ENCODE measurements at places on chromosomes 6 and 20. TPM values are rescaled to one million over a fixed set of nuclear protein-coding genes. Genes with fewer than 3 reads are reported as not detected.
A peak's percentile ranks its signal among the peaks of the same experiment; 100 is the strongest.

DNA sequence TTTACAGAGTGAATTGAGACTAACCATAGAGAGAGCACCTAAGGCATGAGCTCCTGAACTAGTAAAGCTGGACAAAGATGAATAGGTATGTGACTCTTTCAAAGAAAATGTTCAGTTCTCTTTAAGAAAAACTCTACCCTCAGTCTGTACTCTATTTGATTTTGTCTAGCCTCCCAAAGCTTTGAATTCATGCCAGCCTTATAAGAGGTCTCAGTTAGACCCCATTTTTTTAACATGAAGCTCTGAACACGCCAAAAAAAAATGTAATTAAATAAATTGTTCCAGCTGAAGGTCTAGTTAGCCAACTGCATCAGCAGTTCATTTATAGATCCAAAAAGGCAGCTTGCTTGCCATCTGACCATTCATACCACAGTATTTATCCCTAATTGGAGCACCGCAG, 71.6 kb downstream of the COL9A1 start:
- DNase-seq: no peak

- no peak for DNase-seq
These were observed 55.9 kb upstream of the ID4 start for GRCh38 chr6:19781269-19781668.

DNA sequence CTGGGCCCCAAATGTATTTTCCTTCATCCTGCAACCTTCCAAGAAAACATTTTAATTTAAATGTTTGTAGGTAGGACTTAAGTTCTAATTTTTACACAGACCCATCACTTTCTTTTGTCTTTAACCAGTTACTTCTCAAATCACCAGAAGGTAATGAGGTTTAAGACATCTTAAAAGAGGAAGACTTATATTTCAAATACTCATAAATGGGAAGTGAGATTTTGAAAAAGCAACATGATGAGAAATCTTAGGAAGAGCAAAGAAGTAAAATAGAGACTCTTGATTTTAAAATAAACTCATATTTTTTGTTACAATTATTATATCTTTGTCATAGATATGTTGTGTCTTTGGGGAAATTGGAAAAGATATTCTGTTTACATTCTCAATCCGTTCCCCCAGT, 82.3 kb downstream of the SYNE1 start:
- DNase-seq: no peak

- no peak for DNase-seq
These were observed 12.0 kb downstream of the ZFP64 start for GRCh38 chr20:52179331-52180179.

DNA sequence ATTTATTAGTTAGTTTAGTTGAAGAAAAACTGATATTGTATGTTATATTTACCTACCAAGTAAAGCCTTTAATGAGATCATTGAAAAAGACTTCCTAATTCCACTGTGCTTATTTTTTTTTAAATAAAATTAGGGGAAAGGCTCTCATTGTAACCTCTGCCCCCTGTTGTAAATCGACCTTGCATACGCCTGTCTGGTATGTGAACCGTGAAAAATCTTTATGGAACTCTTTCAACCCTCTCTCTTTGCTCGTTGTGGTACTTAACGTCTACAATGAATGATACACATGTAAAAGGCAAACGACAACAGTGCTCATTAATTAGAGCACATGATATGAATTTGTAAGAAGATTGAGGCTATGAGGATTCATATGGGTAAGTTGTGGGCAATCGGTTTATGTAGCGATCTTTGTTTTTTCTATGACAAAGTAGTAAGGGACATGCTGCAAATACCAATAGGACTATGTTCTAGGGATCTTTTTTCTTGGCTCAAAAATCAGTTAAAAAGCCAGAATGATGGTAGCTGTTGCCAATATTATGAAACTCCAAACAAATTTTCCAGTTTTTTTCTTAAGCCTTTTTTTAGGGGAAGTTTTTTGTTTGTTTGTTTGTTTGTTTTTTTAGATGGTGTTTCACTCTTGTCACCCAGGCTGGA, 119.0 kb upstream of the MCHR2 start:
- DNase-seq: no peak

- DNase-seq: no peak
These were observed 83.1 kb downstream of the IYD start for GRCh38 chr6:150451807-150452427.

GRCh38 chr6:42967228-42967627, 6.7 kb downstream of the GNMT start:
- no peak for DNase-seq

DNA sequence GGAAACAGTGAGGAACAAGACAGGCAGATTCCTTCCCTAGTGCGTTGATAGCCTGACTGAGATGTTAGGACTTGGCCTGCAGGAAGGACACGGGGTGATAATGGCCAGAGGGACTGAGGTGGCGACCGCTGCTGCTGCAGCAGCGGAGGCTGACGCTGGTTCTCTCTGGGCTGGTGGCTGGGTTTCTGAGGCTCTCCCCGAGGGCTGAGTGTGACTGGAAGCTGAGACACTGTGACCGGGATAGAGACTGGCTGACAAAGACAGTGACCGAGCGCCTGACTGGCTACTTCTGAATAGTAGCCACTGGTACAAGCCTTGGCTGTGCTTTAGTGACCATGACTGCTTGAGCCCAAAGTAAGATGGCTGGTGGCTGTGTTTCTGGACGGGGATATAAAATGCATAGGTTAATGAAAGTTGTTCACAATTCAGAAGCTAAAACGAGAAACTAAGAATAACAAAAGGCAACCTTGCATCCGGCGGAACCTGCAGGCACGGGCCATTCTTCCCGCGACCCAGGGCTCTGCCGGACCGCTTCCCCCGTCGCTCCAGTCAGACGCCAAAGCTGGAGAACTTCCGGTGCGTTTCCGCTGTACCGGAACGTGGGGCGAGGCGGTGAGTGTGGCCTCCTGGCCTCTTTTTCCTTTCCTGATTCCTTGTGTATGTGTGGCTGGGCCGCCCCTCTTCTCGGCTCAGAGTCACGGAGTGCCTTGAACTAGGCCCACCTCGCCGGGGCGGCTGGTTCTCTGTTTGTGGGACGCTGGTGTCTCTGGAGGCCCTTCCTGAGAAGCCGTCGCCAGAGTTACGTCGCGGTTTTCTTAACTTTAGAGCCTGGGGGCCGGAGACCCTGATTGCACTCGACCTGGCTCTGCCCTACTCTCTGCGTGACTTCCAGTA, at the start of gene AAR2:
Gene AAR2 (plus strand): TSS at position 587 of the 894 bp plus-strand sequence. CDS start 3,391 bp downstream, outside the sequence.
- peak; percentile 73 for DNase-seq

GRCh38 chr6:142698751-142699150, 246.2 kb downstream of the HIVEP2 start:
- DNase-seq: no peak

GRCh38 chr6:1832844-1833787, 223.4 kb downstream of the FOXC1 start:
- no peak for DNase-seq

- peak; percentile 56 for DNase-seq
These were observed 84.9 kb downstream of the FBXO5 start for GRCh38 chr6:152897807-152898399.

- DNase-seq: no peak
These were observed 55.9 kb downstream of the COL11A2 start for GRCh38 chr6:33136310-33136900.

DNA sequence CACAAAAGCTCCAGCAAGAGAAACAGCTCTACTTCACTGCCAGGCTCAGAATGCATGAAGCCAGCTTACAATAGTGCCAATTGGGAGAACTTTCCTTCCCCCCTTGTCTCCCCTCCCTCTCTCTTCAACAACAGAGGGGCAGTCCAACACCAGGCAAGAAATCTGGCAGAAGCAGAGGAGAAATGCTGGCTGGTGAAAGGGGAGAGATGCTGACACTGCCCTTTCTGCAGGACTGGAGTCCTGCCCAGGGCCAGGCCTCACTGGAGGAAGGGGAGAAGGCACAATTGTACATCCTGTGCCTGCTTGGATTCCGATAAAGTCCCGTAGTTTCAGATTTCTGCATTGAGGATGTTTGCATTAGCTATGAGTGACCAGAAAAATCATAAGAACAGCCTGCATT, 148.6 kb downstream of the LRRC1 start:
- no peak for DNase-seq

DNA sequence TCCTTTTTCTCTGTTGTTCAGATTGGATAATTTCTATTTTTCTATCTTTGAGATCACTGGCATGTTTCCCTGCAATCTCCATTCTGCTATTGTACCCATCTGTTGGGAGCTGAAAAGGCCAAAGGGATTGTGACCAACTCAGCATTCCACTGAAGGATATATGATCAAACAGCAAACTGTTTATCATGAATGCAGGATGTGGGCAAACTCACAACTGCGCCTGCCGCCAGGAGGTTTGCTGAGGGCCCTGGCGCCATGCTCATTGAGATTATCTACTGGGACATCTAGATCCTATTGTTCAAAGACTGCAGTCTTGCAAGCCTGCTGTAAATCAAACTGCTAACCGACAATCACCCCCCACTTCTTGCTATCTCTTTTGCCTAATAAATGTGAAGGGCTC, 3.8 kb upstream of the FKBP1A start:
- DNase-seq: no peak

DNA sequence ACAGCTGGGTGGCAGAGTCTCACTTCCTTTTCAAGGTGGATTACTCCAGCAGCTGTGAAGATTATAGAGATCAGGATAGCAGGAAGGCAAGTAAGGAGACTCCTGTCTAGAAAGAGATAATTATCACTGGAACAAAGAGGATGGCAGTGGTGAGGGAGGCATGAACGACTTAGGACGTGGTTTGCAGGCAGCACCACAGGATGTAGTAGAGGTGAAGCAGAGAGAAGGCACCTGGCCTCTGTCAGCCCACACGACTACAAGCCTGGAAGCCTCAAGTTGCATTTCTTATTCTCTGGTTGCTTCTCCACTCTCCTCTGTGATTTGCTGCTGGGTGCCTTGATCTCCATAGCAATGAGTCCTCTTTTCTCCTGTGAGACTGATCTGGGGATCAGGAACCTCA, 62.7 kb downstream of the TSHZ2 start:
- no peak for DNase-seq

- DNase-seq: no peak
These were observed 560.5 kb downstream of the BCKDHB start for GRCh38 chr6:80667006-80667405.

DNA sequence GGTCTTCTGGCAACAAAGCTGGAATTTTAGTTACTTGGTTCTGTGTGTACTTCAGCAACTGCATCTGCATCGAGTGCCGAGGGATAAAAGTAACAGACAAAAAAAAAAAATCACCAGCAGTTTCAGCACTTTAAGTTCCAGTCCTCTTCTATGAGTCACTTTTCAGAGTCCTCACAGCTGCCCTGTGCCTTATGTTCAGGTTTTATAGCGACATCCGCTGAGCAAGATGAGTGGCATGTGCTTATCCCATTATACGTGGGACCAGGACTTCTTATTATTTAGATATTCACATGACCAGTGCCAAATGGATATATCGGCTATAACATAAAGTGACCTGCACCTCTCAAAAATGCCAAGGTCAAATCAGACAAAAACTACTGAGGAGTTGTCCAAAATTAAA, 242.9 kb downstream of the FOXA2 start:
- peak; percentile 89 for DNase-seq

DNA sequence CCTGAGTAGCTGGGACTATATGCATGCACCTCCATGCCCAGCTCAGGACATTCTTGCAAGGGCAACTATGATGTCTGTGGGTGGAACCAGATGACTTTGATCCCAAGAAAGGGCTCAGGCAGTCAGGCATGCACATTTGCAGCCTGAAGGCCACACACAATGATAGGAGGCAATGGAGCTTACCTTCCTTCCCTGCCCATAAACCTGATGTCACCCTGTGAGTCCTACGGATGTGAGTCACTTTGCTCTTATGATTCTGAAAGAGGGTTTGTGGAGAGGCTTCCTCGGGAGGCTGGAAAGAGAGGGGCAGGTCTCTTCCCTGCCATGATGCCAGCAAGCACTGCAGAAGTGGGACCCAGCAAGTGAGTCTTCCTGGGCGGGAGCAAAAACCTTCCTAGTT, 202.4 kb downstream of the LY86 start:
- DNase-seq: no peak

DNA sequence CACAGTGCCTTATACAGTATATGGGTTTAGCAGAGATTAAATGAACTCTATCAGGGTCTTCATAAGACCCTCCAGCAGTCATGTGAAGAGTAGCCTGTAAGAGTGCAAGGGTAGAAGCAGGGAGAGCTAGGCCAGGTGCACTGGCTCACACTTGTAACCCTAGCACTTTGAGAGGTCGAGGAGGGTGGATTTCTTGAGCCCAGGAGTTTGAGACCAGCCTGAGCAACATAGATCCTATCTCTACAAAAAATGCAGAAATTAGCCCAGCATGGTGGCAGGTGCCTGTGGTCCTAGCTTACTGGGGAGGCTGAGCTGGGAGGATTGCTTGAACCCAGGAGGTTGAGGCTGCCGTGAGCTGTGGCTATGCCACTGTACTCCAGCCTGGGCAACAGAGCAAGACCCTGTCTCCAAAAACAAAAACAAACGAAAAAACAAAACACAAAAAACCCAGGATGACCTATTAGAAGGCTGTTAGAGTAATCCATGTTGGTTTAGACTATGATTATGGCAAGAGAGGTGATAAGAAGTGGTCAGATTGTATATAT, 31.9 kb downstream of the NCOA3 start:
- DNase-seq: no peak

- no peak for DNase-seq
These were observed 1289.3 kb downstream of the HACE1 start for GRCh38 chr6:103570431-103570830.

DNA sequence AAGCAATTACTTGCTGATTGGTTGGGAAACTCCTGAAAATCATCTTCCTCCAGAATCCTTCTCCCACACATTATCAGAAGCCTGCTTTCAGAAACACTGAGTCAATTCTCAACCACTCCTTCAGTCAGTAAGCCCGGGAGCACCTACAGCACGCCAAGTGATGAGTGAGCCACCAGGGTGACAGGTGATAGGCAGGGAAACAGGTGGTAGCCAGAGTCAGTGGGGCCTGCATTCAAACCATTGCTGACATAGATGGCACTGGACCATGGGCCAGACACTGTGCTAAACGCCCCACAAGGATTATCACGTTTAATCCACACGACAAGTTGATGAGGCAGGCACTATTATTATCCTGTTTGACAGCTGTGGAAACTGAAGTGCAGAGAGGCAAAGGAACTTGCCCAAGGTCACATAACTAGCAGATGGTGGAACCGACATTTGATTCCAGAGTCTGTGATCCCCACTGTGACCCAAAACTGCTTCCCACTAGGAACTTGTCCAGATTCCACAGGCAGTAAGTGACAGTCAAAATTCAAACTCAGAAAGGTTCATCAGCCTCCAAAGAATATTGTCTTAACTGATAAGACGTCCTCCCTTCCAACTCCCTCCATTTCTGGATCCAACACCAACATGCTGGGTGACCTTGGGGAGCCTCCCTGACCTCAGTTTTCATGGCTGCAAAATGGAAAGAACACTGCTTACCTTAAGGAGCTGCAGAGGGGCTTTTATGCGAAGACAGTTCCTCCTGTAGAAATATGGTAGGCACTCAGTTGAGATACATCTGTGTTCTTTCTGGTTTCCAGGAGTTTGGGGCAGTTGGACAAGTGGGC, 23.9 kb upstream of the TOP1 start:
- peak; percentile 91 for DNase-seq

The DEFB132 gene
- total RNA-seq: not detected

The EEF1A2 gene
- 0.32 TPM for total RNA-seq

The RBBP8NL gene
- total RNA-seq: not detected

The GJA1 gene
- total RNA-seq: 8.3 TPM

The NFATC2 gene
- 0.06 TPM for total RNA-seq

The SGK2 gene
- not detected for total RNA-seq

The KLHDC3 gene
- total RNA-seq: 47.1 TPM

The TAF4 gene
- total RNA-seq: 4.4 TPM

The FAM209A gene
- total RNA-seq: not detected
